ENCODE measurements at places on chromosomes 4 and X.

GRCh38 chr4:186449954-186450353 lies 105.4 kb downstream of the MTNR1A start:
- DNase-seq = no peak

DNA sequence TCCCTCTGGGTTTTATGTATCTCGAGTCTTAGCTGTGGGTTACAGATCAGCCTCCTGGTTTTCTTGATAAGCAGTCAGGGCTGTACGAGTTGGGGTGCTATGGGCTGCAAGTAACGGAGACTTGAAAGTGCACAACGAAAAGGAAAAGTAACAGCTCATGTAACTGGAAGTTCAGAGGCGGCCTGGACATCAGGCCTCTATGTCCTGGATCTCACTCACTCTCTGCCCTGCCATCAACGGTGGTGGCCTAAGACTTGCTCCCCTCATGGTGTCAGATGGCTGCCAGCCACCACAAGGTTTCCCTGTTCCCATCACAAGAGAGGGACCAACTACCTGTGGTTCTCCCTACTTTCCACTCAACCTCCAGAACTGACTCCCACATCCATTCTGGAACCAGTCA lies 4.8 kb downstream of the PPP2R2C start:
- no peak for DNase-seq

- no peak for DNase-seq
These were observed 23.5 kb upstream of the CA5B start for GRCh38 chrX:15714529-15714928.

GRCh38 chr4:175784986-175785525 lies 27.0 kb downstream of the GPM6A start:
- no peak for DNase-seq

GRCh38 chrX:39551762-39552161 lies 546.0 kb downstream of the BCOR start:
- no peak for DNase-seq

DNA sequence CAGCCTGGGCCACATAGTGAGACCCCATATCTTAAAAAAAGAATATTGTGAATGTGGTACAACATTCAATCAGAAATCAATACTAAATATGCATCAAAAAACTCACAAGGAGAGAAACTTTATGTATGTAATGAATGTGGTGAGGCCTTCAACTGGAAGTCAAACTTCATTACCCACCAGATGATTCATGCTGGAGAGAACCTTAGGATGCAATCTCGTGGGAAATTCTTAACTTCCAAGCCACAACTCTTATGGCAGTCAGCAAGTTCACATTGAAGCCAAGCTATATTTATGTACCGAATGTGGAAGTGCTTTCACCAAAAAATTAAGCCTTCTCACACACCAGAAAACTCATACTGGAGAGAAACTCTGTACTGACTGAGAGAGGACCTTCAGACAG lies 84.5 kb upstream of the UXT start:
- DNase-seq = no peak

GRCh38 chr4:113878668-113879067 lies 100.8 kb downstream of the ARSJ start:
- DNase-seq = no peak

GRCh38 chr4:169070071-169070894 lies 60.2 kb upstream of the CBR4 start:
- DNase-seq = no peak

- no peak for DNase-seq
These were observed 378.5 kb downstream of the FAT4 start for GRCh38 chr4:125693228-125693627.

DNA sequence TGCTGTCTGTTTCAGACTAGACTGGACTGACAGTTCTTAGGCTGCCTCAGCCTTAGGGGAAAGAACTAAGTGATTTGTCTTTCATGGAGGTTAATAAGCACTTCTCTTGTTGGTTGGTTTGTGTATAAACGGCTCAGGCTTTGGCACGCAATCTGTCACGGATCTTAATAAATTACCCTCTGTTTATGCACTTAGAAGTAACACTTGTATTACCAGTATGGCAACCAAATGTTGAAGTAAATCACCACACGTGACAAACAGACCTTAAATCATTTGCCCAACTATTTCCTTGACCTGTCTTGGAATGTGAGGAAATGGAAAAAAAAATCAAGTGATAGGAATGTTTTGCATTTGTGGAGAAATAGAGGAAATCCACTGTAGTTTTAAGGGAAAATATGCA lies 69.9 kb downstream of the TEX13A start:
- no peak for DNase-seq

DNA sequence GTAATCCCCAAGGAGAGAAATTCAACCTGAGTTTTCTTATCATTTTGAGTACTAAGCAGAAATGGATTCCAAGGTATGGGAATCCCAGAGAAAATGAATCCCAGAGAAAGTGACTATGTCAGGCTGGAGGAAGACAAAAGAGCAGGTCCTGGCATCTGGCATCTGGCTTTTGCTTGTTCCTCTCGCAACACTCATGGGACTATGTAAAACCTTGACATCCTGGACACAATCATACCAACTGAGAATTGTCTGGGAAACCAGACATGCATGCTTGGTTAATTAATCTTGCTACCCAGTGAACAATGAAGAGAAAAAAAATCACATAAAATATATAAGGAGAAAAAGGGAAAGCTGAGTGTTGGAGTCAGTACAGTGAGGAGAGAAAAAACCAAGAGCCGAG lies 12.9 kb downstream of the DCAF8L1 start:
- DNase-seq = no peak

- DNase-seq = no peak
These were observed 61.5 kb upstream of the AMOT start for GRCh38 chrX:112901869-112902725.

GRCh38 chr4:102832667-102833066 lies 5.3 kb upstream of the UBE2D3 start:
- no peak for DNase-seq

GRCh38 chr4:48665555-48666186 lies 114.4 kb downstream of the FRYL start:
- no peak for DNase-seq

DNA sequence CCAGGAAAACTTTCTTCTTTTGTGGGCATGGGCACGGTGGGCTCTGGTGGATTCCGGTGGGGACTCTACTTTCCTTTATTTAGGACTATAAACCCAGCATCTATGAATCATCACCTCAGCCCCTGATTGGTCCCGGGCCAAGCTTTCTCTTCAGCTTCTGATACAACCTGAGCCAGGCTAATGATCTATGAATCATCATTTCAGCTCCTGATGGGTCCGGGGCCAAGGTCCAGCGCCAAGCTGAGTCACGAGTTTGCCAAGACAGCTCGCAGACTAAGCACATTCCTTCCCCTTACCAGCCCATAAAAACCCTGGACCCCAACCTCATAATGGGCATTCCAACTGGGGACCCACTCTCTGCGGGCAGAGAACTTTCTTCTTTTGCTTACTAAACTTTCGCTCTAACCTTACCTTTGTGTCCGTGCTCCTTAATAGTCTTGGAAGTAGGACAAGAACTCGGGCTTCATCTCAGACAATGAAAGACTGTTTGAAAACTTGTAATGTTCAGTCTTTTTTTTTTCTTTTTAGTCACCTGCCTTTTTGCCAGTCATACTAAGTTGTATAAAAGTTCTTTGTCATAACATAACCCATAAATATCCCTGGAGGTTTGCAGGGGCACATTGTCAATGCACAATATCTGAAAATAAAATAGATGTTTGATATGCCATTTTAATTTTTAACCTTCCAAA lies 904.9 kb upstream of the EPHA5 start:
- DNase-seq = no peak

DNA sequence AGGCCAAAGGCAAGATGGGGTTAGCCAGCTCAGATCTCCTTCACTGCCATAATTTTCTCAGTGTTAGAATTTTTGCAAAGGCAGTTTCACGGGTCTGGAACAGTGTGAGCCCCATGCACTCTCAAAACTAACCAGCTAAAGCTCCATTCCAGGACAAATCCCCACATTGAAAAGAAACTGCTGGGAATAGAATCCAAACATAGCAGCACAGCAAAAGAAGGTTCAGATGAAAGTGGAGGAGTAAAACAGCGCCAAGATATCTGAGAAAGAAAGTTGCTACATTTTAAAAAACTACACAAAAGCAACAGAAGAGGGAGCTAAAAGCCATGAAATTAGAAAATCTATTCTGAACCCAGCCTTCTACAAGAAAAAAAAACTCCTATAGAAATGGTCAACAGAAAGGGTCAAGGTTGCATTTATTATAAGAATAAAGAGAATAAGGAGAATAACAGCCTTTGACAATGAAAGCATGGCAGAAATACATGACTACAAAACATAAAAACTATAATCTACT lies 39.6 kb upstream of the SLC7A3 start:
- DNase-seq = no peak

- DNase-seq = no peak
These were observed 274 bp upstream of the ERVMER34-1 start for GRCh38 chr4:52751487-52751911.

DNA sequence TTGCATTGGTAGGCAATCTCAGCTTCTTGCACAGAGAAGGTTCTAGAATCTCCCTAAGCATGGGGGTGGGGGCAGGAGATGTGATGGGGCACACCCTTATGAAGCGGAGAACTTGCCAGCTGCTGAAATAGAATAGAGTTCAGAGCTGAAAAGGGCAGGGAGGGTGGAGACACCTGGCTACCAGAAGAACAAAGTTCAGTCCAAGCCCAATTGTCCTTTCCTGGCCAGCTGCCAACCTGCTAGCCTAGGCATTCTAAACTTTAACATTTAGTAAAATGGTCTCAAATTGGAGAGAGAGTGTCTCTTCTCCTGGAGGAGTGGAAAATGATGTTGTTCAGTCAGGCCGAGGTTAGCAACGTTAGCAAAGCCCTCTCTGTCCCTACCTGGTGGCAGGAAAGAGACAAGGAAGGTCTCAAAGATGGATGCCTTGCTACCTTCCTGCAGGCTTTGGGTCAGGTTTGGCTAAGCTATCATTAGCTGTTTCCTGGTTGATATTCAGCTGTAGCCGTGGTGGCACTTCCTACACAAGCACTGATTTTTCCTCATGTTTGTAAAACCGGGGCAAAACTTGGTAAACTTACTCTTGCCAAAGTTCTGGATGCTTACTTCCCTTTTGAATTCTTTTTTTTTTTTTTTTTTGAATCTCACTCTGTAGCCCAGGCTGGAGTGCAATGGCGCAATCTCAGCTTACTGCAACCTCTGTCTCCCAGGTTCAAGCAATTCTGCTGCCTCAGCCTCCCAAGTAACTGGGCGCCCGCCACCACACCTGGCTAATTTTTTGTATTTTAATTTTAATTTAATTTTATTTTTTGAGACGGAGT lies 34.7 kb upstream of the NYX start:
- no peak for DNase-seq

- DNase-seq = no peak
These were observed 86.0 kb downstream of the WWC2 start for GRCh38 chr4:183185018-183185417.

DNA sequence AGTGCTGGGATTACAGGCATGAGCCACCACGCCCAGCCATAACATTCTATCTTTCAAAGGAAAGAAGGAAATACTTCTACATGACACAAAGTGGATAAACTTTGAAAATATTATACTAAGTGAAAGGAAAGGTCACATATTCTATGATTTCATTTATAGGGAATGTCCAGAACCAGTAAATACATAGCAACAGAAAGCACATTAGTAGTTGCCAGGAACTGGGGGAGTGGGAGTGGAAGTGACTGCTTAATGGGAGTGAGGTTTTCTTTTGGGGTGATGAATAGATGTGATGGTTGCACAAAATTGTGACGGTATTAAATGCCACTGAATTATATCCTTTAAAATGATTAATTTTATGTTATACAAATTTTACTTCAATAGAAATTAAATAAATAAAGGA lies 95.7 kb upstream of the IL15 start:
- DNase-seq = no peak

DNA sequence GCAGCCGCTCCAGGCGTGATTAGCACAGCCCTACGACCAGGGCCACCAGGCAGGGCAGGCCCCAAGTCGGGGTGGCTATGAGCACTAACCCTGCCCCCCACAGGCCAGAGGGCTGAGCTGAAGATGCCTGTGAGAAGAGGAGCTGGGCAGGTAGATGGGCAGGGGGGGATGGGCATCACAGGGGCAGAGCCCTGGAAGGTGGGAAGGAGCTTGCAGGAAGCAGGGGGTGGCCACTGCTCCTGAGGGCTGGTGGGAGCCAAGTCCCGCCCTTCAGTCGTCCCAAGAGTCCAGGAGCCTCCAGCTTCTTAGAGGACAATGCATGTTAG lies 7.3 kb upstream of the MXD4 start:
- no peak for DNase-seq

DNA sequence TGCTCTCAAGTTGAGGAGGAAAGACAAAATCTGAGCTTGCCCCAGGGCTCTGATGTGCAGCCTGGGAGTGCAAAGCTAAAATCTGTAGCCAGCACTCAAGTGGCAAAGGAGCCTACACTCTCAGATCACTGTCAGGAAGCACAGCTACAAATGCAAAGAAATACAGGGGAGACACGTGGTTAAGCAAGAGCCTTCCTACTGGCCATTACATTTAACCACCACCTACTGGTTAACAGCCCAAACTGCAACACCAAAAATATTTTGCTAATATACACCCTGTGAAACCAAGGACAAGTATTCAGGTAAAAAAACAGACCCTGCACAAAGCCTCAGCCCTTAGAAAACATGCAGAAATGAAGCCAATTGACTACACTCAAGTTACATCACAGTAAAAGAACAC lies 170.4 kb upstream of the FGF16 start:
- no peak for DNase-seq

DNA sequence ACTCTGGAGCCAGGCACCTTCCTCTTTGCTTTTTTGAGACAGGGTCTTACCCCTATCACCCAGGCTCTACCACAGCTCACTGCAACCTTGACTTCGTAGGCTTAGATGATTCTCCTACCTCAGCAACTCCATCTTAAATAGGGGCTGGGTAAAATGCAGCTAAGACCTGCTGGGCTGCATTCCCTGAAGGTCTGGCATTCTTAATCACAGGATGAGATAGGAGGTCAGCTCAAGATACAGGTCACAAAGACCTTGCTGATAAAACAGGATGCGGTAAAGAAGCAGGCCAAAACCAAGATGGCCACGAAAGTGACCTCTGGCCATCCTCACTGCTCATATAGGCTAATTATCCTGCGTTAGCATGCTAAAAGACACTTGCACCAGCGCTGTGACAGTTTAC lies 770.8 kb upstream of the PRKX start:
- DNase-seq = no peak

DNA sequence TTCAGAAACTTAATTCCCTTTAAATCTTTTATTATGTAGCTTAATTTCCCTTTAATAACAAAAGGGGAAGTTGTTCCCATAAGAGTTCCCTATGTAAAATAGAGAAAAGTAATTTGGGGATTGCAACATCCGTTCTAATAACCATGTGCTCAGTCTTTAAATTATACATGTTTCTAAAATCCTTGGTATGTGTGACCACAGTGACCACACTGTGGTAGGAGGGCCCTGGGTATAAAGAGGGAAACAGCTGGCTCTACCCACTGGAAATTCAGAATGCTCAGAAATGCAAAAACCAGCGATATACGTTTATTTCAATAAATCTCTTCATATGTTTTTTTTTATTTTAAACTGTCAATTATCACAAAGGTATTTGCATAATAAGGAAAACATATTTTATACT lies 219.1 kb downstream of the FGF13 start:
- no peak for DNase-seq
